ENCODE measurements at places on chromosomes 3 and 15.

DNA sequence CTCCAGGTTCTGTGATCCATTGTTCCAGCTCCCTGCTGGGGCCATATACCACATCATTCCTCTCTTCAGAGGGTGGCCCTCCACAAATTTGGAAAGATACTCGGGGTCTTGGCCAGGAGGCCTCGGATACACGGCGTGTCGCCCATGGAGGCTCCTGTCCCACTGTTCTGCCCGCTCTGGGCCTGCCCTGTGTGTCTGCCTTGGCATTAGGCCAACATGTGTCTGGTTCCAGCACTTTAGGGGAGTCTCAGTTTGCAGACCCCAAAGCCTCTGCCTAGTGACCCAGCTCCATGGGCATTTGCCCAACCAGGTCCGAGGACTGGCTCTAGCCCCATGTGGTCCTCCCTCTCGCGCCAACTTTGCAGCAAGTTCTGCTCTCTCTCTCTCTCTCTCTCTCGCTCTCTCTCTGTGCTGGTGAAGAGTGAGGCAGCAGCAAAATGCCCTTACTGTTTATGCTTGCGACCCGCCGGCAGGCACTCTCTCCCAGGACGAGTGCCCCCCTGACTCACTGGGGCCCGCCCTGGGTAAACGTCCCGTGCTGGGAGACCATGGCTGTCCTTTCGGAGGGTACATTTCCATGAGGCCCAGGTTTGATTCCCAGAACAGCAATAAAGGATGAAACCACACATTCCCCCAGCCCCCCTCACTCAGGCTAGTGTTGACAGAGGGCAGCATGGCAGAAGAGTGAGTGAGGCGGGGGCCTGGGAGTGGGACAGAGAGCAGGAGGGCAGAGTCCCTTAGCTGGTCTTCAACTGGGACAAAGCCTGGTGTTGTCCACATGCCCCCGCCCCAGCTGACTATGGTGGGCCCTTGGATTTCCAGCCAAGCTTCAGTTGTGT is 77.9 kb downstream of the ISG20 start:
- DNase-seq: no peak

DNA sequence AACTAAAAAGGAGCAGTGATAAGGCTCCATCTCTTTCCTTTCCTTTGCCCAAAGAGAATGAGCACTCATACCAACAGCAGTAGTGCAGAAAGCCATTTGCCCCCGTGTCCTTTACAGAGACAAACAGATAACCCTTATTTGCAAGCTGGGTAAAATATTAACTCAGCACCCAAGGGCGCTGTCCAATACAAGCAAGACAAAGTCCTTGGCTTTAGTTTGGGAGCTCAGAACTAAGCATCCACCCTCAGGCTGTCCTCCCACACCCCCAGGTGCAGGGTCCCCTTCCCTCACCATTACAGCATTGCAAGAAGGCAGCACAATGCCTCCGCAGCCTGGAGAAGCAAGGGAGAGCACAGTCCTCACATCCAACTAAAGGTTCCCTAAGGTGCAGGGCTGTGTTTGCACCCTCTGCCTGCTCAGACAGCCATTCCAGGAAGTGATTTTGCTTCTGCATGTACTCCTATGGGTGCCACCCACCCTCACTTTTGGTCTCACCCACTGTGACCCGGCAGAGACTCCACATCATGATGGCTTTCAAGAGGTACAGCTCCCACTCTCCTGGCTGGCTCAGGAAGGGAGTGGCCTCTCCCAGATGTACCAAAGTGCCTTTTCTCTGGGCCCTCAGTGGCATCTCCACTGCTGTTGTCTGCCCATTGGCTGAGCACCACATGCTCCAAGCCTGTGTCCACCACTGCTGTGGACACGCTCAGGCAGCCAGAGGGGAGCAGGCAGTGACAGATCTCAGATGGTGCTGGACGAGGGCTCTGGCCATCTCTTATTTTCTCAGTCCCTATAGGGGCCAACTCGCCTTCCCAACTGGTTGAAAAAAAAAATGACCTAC is 34.1 kb upstream of the HES1 start:
- no peak for DNase-seq

GRCh38 chr3:21734746-21735145 is 16.3 kb downstream of the ZNF385D start:
- no peak for DNase-seq

DNA sequence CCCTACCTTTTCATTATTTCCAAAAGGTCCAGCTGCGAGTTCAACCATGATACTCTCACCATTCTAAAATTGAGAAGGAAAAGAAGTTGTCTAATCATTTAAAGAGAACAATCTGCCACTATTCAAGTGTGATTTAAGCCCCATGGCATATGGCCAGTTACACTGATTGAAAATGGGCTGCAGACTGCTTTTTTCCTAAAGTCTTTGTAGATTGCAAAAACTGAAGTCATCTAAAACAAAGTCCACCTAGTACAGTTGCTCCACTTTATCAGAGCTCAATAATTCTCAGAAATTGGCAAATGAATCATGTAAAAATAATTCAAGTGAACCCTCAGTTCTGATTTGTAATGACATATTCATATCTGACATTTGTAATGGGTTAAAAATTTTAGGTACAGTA is 39.2 kb downstream of the SPPL2A start:
- DNase-seq: no peak

DNA sequence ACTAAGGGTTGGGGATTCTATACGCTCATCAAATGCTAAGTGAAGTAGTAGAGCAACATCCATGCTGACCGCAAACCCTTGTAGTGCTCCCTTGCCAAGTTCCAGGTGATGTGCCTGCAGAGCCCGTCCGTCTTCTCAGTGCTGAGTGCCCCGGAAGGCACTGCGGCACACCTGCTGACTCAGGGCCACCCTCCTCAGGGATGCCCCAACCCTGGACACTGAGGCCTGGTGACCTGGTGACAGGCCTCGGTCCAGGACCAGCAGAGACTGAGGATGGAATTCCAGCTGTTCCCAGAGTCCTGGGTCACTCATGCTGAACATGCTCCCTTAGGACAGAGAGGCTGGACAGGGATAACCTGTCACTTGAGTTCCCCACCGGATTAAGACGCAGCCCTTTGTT is 422.5 kb downstream of the OCA2 start:
- no peak for DNase-seq

GRCh38 chr3:165233501-165234195 is 37.5 kb upstream of the SLITRK3 start:
- no peak for DNase-seq

- no peak for DNase-seq
These were observed 12.9 kb upstream of the TXNRD3 start for GRCh38 chr3:126667631-126668449.

DNA sequence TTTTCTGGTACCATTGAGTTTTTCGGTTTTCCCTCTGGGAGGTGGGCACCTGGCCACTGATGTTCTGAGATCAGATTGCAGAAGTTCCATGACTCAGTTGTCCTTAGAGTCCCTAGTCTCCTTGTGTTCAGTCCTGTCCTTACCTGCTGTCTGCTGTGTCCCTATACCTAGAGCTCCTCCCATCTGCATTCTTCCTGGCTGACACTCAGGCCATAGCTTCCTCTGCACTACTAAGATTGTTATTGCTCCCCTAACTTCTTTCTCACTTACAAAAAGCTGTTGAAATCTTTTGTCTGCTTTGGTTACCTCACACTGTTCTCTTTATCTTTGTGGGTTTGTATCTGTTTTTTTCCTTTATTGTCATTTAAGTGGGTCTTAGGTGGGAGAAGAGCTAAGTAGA is 13.2 kb downstream of the USP3 start:
- DNase-seq: no peak

- DNase-seq: no peak
These were observed 110.8 kb downstream of the MBNL1 start for GRCh38 chr3:152379415-152380042.

Data from T-helper 17 cell (primary cell).